ENCODE measurements at places on chromosomes 7 and 10. TPM values are rescaled to one million over a fixed set of nuclear protein-coding genes. Genes with fewer than 3 reads are reported as not detected.

HSPA14 gene
- total RNA-seq = 12.4 TPM

CH25H gene
- total RNA-seq = 0.32 TPM

PVRIG gene
- total RNA-seq = not detected

LRIT1 gene
- not detected for total RNA-seq

GNG11 gene
- 76.7 TPM for total RNA-seq

SFRP5 gene
- total RNA-seq = not detected

All from epithelial cell of alveolus of lung (primary cell).